Mesothelial cell of epicardium (in vitro differentiated cells): ENCODE measurements at places on chromosomes 1 and 21.

GRCh38 chr1:1620433-1621139, 5.3 kb downstream of the MIB2 start:
- DNase-seq = no peak

DNA sequence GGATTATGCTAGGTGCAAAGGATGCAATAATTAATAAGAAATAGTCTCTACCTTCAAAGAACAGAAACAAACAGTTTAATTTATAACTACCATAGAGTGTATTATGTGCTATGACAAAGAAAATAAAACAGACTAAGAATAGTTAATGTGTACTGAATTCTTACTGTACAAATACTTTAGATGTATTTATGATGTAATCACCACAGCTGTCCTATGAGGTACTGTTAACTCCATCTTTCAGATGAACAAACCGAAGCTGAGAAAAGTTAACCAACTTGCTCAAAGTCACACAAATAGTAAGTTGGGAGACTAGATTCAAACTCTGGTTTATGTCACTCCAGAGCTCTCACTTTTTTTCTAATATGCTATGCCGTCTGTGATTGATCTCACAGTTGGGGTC, 77.0 kb upstream of the FGGY start:
- DNase-seq = no peak

DNA sequence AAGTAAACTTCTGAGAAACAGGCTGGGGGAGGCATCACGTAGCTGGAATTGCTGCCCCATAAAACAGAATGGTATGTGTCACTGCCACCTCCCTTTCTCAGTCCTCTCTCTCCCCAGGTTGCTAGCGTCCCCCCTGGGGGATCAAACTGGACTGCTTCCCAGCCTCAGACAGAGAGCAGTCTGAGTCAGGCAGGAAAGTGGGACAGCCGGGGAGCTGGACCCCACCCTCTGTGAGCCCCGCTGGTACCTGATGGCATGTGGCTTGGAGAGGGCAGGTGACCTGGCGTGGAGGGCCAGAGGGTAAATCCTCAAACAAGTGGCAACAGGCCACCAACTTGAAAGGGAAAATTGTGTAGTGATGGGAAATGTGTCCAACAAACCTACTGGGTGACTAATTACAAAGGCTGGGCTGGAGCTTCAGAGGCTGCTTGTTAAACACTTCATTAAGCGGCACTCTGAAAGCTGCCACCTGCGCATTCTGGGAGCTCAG, 1.0 kb upstream of the SFN start:
- DNase-seq = no peak

GRCh38 chr1:70387507-70387906, 23.6 kb upstream of the CTH start:
- no peak for DNase-seq

GRCh38 chr1:3577711-3578432, 33.4 kb downstream of the MEGF6 start:
- DNase-seq = no peak

DNA sequence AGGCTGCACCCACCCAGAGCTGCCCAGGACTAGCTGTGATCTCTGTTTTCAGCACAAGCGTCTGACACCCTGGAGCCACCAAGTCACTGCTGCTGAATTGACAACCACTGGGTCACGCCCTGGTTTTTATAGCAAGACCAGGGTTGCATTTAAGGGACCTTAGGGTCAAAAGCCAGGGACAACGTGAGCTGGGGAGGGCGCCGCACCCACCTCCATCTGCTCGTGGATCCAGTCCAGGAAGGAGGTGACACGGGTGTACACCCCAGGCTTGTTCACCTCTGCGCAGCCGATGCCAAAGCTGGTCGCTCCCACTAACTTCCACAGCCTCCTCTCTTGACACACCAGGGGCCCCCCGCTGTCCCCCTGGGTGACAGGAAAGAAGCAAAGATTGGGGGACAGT, 9.2 kb upstream of the TFF1 start:
- no peak for DNase-seq

DNA sequence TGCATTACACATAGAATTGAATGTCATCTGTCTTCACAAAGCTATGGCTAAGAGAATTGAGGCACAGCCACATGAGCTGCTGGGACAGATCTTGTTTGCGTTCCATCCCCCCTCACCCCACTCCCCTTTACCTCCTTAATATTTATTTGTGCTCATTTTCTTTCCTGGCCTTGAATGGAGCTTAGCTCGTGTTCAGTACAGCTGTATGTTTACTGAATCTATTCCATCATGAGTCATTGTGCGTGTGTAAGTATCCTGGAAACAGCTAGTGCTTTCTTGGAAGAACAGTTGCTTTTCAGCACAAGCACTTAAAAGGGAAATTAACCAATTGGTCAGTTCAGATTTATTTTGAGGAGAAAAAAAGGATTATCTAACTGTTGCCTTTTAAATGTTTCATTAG, 14.7 kb downstream of the PROX1 start:
- DNase-seq = no peak

DNA sequence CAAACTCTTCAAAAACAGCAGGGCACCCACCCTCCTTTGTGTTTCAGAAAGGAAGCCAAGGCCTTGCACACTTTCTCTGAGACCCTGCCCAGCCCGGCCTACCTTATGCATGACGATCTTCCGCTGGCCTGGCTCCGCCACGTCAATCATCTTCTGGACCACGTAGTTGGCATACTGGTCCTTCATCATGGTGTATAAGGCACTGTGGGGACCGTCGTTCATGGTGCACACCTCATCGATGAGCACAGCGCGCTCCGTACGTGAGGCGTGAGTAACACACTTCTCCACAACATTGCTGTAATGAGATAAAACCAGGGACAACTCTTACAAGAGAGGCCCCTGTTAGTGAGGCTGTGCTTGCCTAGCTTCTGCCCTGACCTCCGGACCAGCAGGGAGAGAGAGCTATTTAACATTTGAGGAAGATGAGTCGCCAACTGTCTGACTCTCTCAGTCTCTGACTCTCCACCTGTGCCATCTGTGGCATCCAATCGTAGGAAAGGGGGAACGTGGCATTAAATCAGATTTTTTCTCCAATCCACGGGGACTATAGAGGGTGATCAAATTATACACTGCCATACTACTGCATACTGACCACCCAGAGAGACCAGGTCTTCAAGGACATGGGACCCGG, 28.1 kb upstream of the SDC3 start:
- DNase-seq = no peak

GRCh38 chr1:106080608-106081325, 975.7 kb upstream of the PRMT6 start:
- no peak for DNase-seq

DNA sequence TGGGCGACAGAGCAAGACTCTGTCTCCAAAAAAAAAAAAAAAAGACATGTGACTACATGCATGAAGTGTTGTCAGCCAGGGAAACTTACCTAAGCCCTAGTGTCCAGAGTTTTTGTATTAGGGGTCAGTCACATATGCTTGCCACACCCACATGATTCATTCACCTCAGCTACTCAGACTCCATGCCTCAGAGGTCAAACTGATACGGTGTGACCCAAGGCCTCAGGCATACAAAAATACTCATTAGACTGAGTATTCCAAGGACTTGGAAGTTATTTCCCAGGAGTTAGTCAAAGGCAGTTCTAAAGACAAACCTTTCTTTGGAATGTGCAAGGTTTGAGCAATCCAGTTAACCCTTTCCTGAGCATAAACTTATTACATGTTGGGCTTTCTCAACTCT, 6.3 kb upstream of the TRIM33 start:
- DNase-seq = no peak

DNA sequence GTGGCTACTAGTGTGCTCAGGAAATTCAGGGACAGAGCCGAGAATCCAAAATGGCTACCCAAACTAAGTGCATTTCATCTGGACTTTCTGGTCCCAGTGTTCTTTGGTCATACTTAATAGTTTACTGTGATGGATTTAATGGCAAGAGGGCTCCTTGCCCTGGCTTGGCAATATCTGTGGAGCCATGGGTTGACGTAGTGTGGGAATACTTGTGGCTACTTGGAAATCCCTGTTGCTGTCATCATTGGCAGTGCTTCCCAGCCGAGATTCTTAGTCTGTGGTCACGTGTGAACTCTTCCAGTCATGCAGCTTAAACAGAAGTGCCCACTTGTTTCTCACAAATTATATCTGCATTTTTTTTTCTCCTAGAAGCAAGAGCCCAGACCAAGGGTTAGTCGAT, 198.9 kb downstream of the HS2ST1 start:
- no peak for DNase-seq

- DNase-seq = no peak
These were observed 329.2 kb upstream of the C1orf87 start for GRCh38 chr1:60402816-60403215.

- DNase-seq = no peak
These were observed 21.8 kb upstream of the SRP9 start for GRCh38 chr1:225755671-225756319.

DNA sequence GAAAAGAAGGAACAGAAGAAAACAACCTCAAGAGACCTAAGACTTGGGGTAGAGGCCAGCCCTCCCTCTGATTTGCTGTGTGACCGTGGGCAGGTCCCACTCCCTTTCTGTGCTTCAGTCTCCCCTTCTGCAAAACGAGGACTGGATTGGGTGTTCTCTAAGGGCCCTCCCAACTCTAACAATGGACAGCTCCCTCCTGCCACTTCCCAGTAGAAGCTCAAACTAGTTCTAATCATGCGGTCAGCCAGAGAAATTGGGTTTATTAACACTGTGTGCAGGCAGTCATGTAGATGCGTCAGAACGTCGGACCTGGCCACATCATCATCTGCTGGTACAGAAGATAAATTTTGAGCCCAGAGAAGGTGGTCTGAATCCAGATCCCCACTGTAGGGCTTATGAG, 1.6 kb upstream of the PADI4 start:
- DNase-seq = no peak

DNA sequence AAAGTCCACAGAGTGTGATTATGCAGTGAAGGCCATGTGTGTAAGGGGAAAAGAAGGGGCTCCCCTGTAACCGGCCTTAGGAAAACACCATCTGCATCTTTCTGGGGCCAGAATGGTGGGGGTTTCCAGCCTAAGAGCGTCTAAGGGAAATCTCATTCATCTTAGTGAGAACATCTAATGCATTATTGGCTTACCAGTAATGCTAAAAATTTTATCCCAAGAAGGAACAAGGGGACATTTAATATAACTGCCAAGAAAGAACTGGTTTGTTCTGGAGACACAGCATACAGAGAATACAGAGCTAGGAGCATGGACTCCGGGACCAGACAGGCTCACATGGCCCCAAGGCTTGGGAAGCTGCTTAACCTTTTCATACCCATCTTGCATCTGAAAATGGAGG, 58.3 kb upstream of the DSCAM start:
- no peak for DNase-seq

- DNase-seq = no peak
These were observed 47.5 kb downstream of the SYDE2 start for GRCh38 chr1:85153149-85153891.

DNA sequence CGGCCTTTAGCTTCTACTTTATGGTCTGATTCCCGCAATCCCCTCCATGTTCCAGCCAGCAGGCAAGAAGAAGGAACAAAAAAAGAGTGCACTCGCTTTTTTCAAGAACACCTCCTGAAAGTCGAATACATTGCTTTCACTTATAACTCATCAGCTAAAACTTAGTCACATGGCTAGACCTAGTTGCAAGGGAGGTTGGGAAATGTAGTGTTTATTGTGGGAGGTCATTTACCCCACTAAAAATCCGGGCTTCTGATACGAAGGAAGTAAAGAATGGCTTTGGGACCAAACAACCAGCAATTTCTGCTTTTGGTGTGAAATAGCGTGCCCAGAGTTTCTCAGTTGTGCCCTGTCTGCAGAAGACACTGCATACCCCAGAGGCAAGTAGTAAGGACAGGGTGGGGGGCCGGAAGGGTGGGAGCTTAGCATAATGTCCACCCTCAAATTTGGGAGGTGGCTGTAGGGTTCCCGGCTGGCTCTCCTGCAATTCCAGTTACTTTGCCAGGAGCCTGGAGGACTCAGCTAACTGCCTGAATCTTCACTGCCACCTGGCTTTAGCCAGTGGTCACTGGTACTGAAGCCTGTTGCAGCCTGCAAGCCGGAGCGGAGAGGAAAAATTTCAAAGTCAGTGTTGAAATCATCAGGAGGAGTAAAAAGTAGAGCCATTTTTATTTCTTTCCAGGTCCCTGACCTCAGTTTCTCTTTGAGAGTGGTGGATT, 57.7 kb upstream of the F3 start:
- DNase-seq = no peak

GRCh38 chr1:179599623-179600249, 8.1 kb downstream of the TDRD5 start:
- no peak for DNase-seq

DNA sequence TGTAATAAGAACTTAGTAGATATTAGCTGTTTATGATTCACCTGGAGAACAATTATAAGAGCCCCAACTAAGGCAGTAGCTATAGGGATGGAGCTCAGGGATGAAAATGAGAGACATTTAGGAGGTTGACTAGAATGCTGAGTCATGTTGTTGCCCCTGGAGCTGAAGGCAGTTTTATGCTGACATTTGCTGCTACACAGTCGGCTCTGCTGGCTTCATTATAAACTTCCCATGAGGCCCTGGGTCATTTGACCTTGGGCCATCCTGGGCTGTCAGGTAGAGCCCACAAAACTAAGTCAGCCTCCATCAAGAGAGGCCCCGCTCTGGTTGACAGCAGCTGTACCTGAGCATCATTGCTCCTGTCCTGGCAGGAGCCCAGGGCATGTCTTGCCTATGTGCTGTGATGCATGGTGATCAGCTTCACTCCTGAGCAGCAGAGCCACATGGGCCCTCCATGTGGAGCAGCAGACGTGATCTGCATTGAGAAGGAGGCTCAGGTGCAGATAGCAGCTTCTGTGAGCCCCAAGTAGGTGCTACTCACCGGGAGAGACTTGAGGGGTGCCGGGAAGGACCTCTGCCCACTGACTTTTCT, 112.4 kb downstream of the TBX19 start:
- no peak for DNase-seq

DNA sequence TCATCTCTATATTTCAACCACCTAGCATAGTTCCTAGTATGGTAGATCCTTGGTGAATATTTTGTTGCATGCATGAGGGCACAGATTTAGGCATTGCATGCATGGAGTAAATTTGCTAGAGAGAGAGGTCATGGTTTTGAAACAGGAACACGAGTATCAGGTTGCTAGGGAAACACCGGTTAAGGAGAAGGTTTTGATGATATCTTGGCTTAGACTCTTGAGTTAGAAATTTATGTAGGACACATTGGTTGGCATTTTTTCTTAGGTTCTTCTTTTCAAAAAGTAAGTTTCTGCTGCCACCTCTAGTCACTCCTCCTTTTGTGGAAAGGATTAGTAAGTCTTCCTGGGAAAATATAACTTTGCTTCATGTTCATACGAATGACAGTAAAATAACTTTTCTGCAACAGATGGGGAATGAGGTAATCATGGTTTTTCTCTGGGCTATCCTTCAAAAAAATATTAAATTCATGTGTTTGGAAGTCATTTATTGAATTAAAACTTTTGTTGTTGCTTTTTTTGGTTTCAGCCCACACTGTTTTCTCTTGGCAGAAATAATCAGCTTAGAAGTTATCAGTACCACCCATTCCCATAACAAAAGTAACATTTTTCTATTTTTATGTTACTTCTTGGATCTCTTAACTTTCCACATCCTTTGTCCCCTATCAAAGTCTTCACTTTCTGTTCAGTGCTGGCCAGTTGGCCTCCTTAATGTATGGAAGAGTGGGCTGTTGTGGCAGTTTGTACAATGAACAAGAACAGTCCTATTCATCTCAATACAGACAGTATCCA, 97.3 kb downstream of the PLA2G4A start:
- DNase-seq = no peak
